ENCODE measurements at places on chromosomes 4 and X.

- H3K36me3 ChIP-seq: no peaks in the 10 kb centered on the region
- no peaks in the 10 kb centered on the region for H3K4me1 ChIP-seq
- no peak for DNase-seq
- no peak overlapping the region for H3K27ac ChIP-seq
Observed at GRCh38 chr4:141905751-141906150, 269.4 kb downstream of the IL15 start.

DNA sequence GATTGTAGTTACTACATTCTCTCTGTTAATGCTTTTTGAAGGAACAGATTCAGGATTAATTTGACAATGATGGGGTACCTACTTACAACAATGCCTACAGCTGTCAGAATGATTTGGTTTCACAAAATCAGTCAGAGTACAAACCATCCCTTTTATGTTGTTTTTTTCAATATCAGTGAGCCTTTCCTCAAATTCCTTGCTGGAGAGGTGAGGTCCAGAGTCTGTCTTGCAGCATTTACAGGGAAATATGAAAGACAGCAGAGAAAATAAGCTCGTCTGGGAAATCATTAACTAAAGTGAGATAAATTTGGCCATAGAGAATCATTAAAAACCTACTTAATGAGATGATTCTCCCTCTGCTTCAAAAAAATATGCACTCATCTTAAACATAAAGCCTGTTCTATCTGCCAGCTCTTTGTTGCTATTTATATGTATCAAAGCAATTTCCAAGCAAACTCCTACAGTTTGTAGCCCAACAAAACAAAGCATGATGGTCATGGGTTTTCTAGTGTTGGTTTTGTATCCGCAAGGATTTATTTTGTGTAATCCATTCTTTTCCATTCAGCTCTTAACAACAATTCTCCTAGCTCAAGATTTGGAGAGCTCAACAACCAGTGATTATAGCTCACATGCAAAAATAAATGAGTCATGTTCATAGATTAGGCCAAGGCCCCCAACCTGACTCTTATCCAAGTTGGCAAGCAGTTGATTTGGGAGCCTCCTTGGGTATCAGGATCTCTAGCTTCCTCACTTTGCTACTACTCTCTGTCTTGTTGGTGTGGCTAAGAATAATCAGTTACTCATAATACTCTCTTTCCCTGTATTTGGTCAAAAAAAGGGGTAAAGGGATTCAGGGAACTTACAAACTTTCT, 222.6 kb downstream of the ENOX2 start:
- no peaks in the 10 kb centered on the region for H3K27me3 ChIP-seq
- DNase-seq: no peak
- H3K4me1 ChIP-seq: peaks cover 9% of the 10 kb centered on the region
- H3K36me3 ChIP-seq: no peaks in the 10 kb centered on the region

GRCh38 chr4:94036964-94037363, 170.7 kb upstream of the SMARCAD1 start:
- no peaks in the 10 kb centered on the region for H3K4me1 ChIP-seq
- H3K36me3 ChIP-seq: no peaks in the 10 kb centered on the region
- H3K4me3 ChIP-seq: no peak overlapping the region
- H3K27ac ChIP-seq: no peak overlapping the region
- no peak for DNase-seq
- H3K27me3 ChIP-seq: no peaks in the 10 kb centered on the region

- H3K4me3 ChIP-seq: no peak overlapping the region
- no peaks in the 10 kb centered on the region for H3K36me3 ChIP-seq
- no peak for DNase-seq
- no peaks in the 10 kb centered on the region for H3K4me1 ChIP-seq
- H3K27ac ChIP-seq: no peak overlapping the region
- no peaks in the 10 kb centered on the region for H3K27me3 ChIP-seq
Observed at GRCh38 chr4:172865531-172866127, 303.0 kb upstream of the GALNT7 start.

DNA sequence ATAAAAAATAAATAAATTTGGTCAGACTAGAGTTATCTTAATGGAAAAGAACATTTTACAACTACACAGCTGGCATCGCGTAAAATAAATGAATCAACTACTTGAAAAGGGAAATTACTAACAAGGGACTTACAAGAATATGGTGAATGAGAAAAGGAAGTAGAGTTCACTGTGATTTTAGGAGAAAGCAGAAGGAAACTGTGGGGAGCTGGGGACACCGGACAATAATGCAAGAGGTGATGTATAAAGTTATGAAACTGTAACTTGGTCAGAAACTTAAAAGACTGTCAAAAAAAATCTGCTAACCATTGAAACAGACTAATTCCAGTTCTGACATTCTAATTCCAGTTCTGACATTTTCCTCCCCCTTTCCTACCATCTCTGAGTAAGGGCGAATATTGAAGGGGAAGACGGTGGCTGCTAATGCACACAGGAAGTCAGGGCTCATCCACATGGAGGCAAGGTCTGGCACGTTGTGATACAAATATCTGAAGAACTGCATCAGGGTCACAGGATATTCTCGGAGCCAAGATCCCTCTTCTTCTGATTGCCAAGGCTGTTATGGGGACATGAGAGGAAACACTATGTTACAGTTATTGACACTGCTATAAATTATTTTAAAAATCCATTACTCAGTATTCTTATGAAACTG, 170.5 kb downstream of the CDS1 start:
- H3K4me3 ChIP-seq: no peak overlapping the region
- DNase-seq: no peak
- H3K27ac ChIP-seq: no peak overlapping the region
- no peaks in the 10 kb centered on the region for H3K27me3 ChIP-seq

- H3K4me1 ChIP-seq: peaks cover 26% of the 10 kb centered on the region
- DNase-seq: peak; percentile 61
- no peaks in the 10 kb centered on the region for H3K27me3 ChIP-seq
- H3K4me3 ChIP-seq: peak overlapping the region; percentile 75
- H3K36me3 ChIP-seq: peaks cover 18% of the 10 kb centered on the region
- H3K27ac ChIP-seq: peak overlapping the region; percentile 81
Observed at GRCh38 chr4:94758141-94758699, 465 bp downstream of the BMPR1B start.

DNA sequence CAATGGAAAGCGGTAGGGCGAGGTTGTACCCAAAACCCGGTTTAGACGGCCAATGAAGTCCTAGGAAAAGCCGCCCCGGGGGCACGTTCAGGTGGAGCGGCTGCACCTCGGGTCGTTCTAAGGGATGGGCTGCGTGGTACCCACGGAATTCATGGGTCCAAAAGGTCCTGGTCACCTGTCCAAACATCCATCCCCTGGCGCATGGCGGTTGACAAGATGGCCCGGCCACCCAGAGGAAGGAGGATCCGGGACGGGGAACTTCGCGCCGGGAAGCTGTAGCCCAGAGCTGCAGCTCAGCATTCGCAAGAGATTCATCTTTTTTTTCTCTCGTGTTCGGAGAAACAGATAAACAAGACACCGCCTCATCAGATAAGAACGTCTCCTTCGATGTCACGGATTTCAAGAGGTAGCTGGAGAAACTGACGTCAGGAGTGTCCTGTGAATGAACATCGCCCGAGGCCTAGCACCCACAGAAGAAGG, 10.9 kb downstream of the PITX2 start:
- H3K27me3 ChIP-seq: no peaks in the 10 kb centered on the region
- no peak overlapping the region for H3K4me3 ChIP-seq
- no peaks in the 10 kb centered on the region for H3K36me3 ChIP-seq
- H3K4me1 ChIP-seq: peaks cover 18% of the 10 kb centered on the region

DNA sequence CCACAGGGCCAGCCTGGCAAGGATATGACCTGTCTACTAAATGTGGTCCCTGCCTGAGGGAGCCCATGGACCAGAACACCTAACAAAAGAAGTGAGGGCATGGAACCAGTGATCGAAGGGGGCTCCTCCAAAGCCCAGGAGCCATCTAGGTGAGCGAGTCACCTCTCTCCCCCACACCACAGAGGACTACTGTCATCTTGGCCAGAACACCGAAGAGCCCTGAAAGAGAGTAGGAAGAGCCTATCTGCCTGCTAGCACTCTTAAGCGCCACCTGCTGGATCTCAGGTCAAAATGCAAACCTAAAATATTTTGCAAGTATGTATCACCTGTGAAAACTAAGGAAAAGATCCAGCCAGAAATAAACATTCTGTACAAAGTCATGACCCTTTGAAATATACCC, 137.9 kb upstream of the ZXDB start:
- no peaks in the 10 kb centered on the region for H3K4me1 ChIP-seq
- H3K27ac ChIP-seq: no peak overlapping the region
- no peak overlapping the region for H3K4me3 ChIP-seq
- DNase-seq: no peak
- H3K36me3 ChIP-seq: no peaks in the 10 kb centered on the region

DNA sequence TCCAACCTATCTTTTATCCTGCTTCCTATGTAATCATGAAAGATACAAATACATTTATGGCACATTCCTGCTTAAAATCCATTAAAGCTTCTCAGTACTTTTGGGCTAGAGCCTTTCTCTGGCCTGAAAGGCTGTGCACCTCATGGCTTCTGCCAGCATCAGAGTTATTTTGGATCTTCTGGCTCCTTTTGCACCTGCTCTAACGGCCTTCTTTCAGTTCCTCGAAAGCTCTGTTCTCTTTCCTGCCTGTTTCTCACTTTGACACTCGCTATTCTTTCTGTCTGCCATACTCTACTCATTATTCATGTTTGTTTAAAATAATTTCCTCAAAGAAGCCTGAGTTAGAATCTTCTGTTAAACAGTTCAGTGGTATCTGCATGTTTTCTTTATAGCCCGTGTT, 86.0 kb downstream of the LRP2BP start:
- peaks cover 18% of the 10 kb centered on the region for H3K4me1 ChIP-seq
- DNase-seq: no peak
- no peak overlapping the region for H3K4me3 ChIP-seq
- peaks cover 9% of the 10 kb centered on the region for H3K36me3 ChIP-seq
- no peak overlapping the region for H3K27ac ChIP-seq

DNA sequence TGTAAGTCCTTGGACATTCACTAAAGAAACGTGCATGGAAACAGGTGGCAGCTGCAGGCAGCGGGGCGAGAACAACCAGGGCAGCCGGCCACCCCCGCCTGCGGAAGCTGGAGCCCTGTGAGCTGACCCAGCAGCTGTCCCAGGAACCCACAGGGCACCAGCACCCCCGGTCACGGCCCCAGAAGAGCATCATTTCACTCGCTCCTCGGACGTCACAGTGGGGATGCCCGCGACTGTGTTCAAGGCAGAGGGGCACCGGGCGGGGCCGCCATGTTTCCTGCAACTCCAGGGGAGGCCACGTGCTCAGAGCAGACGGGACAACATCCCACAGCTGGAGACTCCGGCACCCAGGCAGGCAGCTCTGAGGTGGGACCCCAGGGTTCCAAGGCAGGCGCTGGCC, 45.0 kb upstream of the CPLX1 start:
- H3K4me3 ChIP-seq: no peak overlapping the region
- H3K36me3 ChIP-seq: peaks cover 33% of the 10 kb centered on the region
- H3K27me3 ChIP-seq: no peaks in the 10 kb centered on the region
- DNase-seq: no peak
- no peaks in the 10 kb centered on the region for H3K4me1 ChIP-seq
- H3K27ac ChIP-seq: no peak overlapping the region

- no peak overlapping the region for H3K4me3 ChIP-seq
- no peak overlapping the region for H3K27ac ChIP-seq
- no peak for DNase-seq
Observed at GRCh38 chr4:154254999-154255398, 236.6 kb downstream of the DCHS2 start.

DNA sequence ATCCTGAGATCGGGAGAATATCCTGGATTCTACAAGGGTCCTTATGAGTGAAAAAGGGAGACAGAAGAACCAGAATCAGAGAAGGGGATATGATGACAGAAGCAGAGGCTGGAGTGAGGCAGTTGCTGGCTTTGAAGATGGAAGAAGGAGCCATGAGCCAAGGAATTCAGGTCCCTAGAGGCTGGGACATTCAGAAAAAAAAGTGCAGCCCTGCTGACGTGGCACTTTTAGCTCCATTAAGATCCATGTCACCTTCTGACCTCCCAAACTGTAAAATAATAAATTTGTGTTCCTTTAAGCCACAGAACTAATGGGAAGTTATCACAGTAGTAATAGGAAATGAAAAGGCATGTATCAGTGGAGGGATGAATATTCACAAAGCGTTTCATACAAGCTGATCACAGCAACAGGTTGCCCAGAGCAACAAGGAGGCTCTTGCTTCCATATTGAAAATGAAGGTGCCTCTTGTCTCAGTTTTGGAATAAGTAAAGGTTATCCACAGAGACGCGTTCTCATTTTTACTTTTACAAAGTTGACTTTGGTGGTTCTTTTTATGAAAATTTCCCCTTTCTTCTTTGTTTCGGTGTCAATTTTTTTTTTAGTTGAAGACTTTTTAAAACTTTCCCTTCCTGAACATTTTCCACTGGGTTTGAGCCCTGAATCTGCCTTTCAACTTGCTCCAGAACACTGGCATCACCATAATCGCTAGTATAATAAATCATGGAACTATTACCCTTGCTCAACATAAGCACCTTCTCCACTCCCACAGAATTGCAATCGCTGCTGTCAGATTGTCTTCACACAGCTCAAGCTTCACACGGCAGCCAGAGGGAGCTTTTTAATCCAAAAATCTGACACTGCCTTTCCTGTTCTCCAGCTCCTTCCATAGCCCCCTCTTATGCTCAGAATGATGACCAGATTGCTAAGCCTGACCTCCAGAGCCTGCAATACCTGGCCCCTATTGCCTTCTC, 127.6 kb upstream of the RBPJ start:
- no peak overlapping the region for H3K27ac ChIP-seq
- H3K27me3 ChIP-seq: no peaks in the 10 kb centered on the region
- H3K4me3 ChIP-seq: no peak overlapping the region

DNA sequence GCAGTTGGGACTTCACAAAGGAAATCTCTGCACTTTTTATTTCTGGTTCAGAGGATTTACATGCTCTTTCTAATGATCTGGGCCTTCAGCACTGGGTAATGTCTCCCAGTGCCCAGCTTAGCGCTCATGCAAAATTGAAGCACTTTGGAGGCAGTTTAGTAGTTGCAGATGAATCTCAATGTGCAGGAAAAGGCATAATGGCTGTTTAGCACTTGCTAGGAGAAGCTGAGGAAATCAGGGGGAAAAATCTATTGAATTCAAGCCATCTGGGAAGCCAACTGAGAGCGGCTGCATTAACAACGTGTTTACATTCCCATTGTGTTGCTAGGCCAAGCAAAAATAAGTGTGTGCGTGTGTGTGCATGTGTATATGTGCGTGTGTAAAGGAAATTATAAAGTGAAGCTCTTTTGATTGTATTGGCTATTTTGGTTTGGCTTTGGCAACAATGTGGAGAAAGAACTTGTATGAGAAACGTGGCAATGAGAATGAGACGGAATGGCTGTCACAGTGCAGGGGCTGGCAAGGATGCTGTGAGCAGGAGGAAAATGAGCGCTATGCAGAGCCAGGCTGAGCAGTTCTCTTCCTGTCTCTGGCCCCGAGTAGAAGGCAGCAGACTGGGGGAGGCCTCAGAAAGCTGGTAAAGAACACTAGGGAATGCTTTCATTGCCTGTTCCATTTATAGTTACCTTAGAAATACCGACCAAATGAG, 231.5 kb downstream of the UNC5C start:
- H3K27ac ChIP-seq: no peak overlapping the region
- peaks cover 5% of the 10 kb centered on the region for H3K36me3 ChIP-seq
- no peak overlapping the region for H3K4me3 ChIP-seq
- H3K27me3 ChIP-seq: no peaks in the 10 kb centered on the region
- H3K4me1 ChIP-seq: peaks cover 17% of the 10 kb centered on the region

- H3K4me1 ChIP-seq: no peaks in the 10 kb centered on the region
- H3K27me3 ChIP-seq: no peaks in the 10 kb centered on the region
- H3K27ac ChIP-seq: no peak overlapping the region
- peaks cover 17% of the 10 kb centered on the region for H3K36me3 ChIP-seq
- H3K4me3 ChIP-seq: no peak overlapping the region
Observed at GRCh38 chrX:118988911-118989310, 14.5 kb downstream of the LONRF3 start.

GRCh38 chr4:61406677-61407076, 206.6 kb downstream of the ADGRL3 start:
- no peak overlapping the region for H3K27ac ChIP-seq
- no peak for DNase-seq
- no peaks in the 10 kb centered on the region for H3K36me3 ChIP-seq

Data from Calu3 (cell line).